ENCODE measurements at places on chromosomes 2 and 18.

DNA sequence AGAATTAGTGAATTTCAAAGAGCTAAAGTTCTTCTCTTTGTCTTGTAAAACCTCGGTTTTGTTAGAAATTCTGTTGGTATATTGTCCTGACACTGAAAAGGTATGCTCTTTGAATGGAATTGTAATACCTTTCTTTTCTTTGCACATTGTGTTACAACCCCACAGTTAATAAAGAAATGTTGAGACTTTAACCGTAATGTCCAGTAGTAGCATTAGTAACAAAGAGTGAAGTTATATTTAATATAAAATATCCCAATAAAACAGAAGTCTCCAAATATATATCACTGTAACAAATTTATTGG is 69.8 kb downstream of the EHBP1 start:
- no peak for DNase-seq

DNA sequence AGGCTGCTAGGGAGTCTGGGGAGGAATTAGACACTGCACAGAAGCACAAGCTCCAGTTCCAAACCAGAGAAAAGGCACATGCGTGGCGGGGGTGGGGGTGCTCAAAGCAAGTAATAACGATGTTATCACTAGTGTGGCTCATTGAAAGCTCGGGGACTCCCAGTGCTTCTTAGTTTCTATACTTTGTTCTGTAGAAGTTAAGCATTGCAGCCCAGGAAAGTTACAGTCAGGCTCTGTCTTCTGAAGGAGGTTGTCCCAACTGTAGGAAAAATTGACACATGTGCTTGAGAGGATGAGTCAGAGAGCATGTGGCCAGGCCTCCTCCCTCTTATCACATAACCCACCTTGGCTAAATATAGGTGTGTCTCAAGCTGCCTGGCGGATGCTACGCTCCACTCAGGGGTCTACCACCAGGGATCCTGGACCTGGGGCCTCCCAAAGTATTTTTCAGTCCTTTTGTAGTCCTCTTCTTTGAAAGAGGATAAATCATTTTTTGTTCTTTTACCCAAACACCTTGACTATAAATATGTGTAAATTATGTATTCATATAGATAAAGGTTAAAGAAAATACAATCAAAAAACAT is 3.8 kb downstream of the GALNT5 start:
- DNase-seq, result no peak

DNA sequence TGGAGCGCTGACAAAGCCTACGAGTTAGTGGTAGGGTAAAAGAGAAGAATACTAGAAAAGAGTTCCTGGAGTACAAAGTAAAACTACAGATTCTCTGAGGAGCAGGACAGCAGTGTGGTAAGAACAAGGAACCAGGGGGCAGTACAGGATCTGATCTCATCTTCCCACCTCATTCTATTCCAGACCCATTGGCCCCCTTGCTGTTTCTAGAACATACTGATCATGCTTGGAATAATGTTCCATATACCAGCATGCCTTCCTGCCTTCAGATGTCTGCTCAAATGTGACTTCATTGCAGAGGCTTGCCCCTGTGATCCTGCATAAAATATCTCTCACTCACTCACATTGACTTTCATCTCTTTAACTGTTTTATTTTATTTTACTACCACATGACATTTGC is 19.3 kb downstream of the MSGN1 start:
- DNase-seq, result no peak

DNA sequence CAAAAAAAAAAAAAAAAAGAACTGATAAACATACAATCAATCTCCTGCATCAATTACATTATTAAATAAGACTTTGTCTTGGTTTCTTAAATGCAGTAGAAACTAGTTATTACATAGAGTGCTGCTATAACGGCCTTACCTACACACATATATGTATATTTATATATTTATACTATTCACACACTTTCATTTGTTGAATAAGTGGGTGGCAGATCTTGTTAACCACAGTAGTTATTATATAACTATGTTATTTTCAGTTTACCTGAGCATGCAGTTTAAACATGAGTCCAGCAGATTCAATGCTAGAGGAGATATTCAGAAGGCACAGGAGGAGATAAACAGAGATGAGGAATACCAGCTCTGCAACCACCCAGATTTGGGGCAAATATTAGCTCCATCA is 81.5 kb upstream of the CD226 start:
- no peak for DNase-seq

- DNase-seq, result no peak
Measured at GRCh38 chr2:202133909-202134265, 60.8 kb downstream of the KIAA2012 start.

- no peak for DNase-seq
Measured at GRCh38 chr18:77894060-77894459, 644.4 kb downstream of the GALR1 start.

DNA sequence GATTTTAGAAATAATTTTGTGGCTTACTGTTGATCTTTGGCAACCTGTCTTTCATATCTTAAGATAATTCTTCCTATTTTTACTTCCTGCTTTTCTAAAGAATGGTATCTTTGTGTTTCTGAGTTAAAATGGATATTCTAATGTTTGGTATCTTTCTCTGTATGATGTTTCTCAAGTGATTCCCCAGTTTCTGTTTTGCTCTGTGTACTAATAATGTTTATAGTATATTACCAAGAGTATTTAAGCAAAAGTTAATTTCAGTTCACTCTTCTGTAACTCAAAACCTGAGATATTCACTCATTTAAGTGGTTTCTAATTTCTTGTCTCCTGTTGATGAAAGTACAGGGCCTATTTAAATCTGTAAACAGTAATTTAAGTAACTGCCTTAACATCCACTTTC is 58.3 kb downstream of the CCDC150 start:
- DNase-seq, result no peak

DNA sequence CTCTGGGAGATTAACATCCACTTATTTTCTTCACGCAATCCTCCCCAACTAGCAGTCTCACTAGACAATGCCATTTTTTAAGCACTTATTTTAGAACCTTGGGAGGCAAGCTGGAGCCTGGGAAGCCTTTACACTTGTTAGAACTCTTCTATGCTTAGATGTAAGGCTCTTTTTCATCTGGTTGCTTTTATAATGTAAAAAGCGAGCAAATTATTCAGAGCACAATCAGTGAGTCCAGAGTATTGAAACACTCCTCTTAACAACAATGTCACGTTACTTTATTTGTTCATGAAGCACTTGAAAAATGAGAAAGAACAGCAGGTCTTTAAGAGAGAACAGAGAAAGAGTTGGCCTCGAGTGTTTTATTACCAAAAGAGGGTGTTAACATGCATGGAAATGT is 84.1 kb upstream of the SLC8A1 start:
- no peak for DNase-seq

DNA sequence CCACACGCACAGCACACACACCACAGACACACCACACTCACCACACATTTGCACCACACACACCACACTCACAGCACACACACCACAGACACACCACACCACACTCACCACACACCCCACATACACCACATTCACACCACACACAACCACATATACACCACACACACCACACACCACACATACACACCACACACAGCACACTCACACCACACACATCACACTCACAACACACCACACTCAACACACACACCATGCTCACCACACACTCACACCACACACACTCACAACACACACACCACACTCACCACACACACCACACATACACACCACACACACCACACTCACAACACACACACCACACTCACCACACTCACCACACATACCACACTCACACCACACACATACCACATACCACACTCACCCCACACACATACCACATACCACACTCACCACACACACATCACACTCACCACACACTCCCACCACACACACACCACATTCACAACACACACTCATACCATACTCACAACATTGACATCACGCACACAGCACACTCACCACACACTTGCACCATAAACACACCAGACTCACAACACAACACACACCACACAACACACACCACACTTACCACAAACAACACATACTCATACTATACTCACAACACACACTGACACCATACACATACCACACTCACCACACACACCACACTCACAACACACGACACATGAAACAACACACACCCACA is 60.0 kb downstream of the SDC1 start:
- DNase-seq, result no peak

DNA sequence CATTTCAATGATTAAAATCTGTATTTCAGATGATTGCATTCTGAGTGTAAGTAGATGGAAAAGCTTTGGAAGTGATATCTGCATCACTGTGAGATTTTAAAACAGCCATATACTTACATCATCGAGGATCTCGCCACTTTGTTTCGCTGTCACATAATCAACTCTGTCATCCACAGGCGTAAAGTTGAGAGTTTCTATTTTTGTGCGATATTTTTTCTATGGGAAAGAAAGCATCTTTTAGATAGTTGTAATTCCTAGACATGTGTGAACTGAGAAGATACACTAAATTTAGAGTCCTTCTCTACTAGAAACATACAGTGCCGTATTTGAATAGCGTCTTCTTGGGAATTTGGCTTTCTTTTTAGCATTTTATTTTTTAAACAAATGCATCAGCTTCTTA is 158.8 kb downstream of the RIF1 start:
- no peak for DNase-seq

DNA sequence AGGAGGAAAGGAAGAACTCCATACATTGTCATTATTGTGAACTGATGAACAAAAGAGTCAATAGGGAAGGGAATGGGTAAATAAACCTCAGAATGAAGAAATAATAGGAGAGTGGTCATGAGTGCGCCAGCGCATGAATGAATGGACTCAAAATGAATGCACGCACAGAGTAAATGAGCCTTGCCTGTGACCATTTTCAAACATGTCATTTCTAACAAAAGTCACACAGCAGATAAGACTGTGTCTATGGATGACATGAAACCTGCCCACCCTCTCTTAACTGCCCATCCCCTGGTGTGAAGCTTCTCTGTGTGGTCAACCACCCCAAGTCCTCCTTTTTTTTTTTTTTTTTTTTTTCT is 121.1 kb upstream of the TEX51 start:
- no peak for DNase-seq

DNA sequence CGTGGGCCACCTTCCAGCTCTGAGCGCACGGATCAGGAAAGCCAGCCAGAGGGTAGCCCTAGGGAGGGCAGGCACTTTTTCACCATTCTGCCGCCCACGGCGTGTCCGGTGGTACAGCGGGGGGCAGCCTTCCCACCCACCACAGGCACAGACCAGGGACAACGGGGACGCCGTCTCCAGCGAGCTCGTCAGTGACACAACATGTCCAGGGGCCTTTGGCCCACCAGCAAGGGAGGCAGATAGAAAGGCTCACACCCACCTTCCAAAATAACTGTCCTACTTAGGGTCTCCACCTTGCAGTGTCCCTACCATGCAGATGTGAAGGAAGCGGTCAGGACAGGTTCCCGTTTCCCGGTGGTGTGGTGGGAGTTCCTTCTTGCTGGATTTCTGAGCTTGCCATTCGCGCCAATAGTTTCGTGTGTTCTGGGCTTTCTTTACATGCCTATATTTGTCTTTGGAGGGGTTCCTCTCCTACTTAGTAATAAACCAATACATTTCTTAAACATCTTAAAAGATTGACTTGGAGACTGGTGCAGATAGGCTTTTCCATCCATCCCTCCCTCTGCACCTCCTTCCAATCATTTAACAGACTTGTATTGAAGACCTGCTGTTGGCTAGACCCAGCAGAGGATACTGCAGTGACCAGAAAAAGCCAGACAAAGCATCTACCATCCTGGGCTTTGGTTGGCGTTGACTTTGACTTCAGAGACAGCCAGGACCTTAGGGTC is 872 bp downstream of the ASB1 start:
- DNase-seq, result no peak

GRCh38 chr2:136118819-136119716 is 1.1 kb upstream of the CXCR4 start:
- DNase-seq, result peak; percentile 71

DNA sequence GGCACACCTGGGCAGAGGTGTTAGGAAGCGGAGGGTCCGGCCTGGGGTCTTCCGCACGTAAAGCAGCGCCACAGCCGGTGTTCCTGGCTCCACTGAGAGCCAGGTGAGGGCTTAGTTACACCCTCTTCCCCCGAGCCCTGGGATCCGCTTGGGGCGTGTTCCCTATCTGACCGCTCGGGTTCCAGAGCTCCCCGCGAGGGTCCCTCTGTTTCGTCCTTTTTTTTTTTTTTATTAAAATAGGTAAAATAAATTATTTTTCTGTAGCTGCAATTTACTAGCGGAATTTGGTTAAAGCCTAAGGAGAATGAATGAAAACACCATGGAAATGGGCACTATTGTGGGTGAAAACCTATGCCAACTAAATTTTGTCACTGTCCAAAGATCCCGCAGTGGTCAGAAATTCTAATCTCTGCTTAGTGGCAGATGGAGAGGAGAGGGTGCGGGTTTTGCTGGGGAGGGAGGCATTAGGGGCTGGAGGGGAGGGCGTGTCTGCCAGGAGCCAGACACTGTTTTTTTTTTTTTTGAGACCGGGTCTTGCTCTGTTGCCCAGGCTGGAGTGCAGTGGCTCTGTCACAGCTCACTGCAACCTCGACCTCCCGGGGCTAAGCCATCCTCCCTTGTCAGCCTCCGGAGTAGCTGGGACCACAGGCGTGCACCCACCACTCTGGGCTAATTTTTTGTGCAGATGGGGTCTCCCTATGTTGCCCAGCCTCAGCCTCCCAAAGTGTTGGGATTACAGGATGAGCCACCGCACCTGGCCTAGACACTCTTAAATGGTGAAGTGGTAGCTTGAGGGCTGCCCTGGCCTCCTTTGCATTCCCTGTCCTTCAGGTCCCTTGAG is 834 bp downstream of the PDCL3 start:
- no peak for DNase-seq

DNA sequence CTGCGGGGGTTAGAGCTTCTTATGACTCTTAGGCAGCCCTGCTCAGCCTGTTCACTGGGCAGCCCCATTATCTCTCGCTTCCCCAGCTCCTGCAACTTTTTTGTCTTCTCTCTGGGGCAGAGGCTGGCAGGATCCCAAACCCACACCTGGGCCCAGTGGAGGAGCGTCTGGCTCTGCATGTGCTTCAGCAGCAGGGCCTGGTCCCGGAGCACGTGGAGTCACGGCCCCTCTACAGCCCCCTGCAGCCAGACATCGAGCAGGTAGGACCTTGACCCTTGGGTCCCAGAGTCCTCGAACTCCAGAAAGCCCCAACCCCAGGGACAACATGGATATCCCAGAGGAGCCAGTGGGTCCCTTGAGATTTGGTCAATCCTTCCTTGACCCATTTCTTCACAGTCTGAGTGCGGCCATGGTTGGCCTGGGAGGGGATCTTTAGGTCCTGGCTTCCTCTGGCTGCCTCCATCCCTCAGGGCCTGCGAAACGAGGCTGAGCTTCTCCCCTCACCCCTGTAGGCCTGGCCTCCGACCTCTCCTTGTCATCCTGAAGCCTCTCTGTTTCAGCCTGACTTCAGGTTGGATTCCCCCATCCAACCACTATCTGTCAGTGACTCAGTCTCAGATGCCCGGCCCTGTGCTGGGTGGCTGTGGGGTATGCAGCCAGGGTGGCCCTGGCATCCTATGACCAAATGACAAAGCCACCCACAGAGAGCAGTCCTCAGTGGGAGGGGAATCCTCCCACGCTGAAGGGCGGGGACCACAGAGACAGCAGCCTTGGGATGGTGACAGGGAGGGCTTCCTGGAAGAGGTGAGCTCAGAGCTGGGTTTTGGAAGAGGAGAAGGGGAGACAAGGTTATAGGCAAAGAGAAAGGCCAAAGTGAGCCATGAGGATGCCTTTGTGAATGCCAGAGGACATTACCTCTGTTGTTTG is 214.2 kb downstream of the DYSF start:
- no peak for DNase-seq
